ENCODE measurements at places on chromosomes 12 and 14.

DNA sequence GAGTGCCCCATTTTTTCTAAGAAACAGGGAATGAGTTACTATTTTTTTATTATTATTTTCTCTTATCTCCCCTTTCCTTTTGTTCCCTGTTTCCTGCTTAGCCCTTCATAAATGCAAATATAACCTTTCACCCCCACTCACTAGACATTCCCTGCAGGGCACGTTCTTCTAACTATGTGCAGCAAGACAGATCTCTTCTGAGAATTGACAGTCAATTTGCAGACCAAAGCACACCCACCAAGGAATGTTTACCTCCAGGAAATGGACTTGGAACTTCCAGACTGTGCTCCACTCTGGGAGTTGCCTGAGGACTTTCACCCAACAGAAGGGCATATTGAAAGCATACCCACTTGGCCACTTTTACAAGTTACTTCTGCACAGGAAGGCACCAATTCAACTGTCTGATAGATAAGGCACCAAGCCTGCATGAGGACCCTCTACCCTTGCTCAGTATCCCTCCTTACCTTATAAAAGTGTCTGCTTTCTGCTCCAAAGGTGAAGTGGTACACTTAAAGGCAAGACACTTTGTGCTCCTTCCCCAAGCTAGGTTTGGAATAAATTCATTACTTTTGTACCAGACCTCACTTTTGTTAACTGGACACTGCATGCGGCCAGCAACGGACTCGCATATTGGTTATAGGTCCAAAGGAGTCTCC is 6.5 kb downstream of the TAS2R19 start:
- DNase-seq, result no peak

DNA sequence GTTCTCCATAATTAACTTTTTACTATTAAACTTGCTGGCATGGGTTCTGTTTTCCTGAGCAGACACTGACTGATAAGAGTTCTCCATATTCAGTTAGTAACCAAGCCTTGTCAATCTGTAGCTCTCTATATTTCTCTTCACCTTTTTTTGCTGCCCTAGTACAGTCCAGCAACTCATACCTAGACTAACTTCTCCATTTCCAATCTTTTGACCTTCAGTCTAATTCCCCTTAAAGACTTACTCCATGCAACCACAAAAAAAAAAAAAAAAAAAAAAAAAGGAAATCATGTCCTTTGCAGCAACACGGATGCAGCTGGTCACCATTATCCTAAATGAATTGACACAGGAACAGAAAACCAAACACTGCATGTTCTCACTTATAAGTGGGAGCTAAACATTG is 125.7 kb upstream of the KRAS start:
- no peak for DNase-seq

GRCh38 chr12:18878676-18879180 is 140.8 kb downstream of the CAPZA3 start:
- DNase-seq, result no peak

DNA sequence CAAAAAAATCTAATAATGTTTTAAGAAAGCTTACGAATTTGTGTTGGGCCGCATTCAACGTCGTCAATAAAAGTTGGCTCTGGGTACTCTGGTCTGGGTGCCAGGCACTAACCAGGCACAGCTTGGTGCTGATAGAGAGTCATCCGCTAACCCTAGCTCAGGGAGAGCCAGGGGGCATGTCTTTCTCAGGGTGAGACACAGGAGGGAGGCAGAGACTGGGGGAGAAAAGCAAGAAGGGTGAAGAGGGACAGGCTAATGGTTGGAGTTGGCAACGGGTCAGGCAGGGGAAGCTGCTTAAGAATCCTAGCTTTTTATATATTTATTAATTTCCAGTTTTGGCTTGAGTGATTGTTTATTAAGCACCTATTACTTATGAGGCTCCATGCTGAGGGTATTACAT is 105.0 kb downstream of the CMKLR1 start:
- DNase-seq, result no peak

- no peak for DNase-seq
These were observed 137.7 kb upstream of the NEDD1 start for GRCh38 chr12:96769400-96769799.

GRCh38 chr12:2284857-2285256 is 232.1 kb downstream of the CACNA1C start:
- DNase-seq, result peak; percentile 90

DNA sequence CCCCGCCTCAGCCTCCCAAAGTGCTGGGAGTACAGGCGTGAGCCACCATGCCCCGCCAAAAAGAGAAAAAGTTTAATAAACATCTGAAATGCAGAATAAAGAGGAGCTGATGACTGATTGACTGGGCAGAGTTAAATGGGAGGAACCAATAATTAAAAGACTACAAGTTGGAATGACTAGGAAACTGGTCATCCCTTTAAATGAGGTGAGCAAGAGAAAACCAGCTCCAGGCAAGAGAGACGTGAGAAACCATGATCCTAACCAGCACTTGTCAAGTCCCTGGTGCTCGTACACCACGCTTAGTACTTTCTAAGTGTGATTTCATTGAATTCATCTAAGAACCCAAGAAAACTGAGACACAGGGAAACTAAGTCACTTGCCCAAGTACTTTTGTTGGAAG is 47.9 kb downstream of the MAP1LC3B2 start:
- no peak for DNase-seq

DNA sequence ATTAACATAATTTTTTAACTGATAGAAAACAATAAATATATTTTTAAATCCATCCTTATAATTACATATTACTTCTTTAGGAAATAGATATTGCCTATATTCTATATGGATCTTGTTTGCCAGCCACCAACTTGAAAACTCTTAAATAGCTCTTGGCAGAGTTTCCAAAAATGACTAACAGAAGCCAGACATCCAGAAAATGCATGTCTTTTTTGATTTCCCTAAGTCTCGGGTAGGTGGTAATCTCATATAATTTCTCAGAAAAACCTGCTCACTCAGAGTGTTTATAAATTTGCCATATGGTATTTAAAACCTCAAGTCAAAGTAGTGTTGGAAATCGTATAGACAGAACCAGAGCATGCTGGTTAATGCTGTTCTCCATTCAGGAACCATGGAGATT is 360.4 kb upstream of the FOXG1 start:
- peak; percentile 7 for DNase-seq

DNA sequence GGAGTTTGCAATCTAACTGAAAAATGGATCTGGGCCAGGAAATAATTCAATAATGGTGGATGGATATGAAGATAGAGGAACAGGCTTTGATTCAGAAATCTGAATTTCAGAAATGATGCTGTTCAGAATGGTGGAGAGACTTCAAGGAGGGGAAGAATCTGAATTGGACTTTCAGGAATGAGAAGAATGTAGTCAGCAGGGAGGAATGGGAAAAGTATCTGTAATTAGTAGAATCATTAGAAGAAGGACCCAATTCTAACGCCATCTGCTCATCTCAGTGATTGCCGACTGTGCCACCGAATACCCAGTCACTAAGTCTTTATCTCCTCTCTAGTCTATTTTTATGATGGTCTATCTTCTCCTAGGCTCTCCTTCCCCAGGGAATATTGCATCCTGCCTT is 363.2 kb downstream of the GALC start:
- no peak for DNase-seq

GRCh38 chr14:89771251-89771650 is 183.3 kb downstream of the EFCAB11 start:
- DNase-seq, result peak; percentile 71

GRCh38 chr12:126431767-126432166 is 1366.5 kb downstream of the AACS start:
- DNase-seq, result no peak

GRCh38 chr14:100767788-100768536 is 41.3 kb downstream of the DLK1 start:
- no peak for DNase-seq

- no peak for DNase-seq
These were observed 165.8 kb downstream of the CALM1 start for GRCh38 chr14:90562652-90563051.

DNA sequence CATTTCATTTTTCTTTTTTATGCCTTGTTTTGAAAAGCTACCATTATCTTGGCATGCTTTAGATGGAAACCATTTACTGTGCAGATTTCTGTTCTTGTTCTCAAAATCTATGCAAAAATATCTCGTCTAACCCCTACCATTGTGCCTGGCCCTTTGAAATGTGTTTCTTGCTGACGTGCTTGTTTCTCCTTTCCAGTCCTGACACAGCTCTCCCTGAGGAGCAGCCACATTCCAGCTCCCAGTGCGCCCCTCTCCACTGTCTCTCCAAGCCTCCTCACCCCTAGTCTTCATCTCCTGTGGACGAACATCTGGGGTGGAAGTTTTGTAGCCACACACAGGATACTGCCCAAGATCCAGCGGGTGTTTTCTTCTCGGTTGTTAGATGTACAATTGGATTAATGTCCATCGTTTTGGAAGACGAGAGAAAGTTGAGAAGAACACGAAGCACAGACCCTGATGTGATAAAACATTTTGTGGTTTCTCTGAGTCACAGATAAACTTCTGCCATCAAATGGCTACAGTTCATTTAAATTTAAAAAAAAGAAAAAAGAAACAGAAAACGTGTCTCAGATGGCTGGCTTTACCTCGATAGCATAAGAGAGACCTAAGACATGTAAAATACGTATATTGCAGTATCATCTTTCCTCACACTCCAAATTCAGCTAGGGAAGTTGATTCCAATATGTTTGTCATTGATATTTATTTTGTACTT is 21.9 kb upstream of the FGD4 start:
- DNase-seq, result no peak

DNA sequence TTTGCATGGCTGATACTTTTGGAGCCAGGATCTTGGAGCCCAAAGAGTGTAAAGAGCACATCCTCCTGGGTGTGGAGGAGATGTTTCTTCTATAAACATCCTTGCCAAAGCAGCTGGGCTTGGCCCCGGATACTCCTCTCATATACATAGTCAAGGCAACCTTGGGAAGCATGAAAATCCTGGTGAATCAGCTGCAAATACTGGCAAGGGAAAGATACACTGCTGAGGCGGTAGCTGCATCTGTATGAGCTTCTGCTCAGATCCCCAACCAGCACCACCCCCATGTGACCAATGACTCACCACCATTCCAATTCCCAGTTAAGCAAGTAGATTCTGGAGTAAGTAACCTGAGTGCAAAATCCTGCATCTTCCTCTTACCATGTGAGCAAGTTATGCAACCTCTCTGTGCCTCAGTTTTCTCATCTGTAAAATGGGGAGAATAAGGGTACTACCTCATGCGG is 567.4 kb downstream of the MED13L start:
- peak; percentile 89 for DNase-seq

DNA sequence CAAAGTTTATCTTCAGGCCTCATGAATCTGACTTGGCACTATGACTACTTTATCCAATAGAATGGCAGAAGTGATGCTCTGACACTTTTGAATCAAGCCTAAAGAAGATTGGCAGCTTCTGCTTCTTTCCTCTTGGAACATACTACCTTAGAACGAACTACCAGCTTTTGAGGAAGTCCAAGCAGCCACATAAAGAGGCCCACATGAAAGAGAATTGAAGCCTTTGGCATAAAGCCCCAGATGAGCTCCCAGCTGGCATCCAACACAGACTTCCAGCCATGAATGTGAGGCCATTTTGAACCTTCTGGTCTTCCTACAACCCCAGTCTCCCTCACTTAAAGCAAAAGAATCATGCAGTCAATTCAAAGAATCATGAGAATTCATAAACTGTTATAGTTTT is 65.8 kb downstream of the EEA1 start:
- DNase-seq, result no peak

- DNase-seq, result no peak
These were observed 58.0 kb downstream of the LLPH start for GRCh38 chr12:66072566-66072965.

GRCh38 chr14:81728447-81728846 is 194.8 kb upstream of the SEL1L start:
- no peak for DNase-seq

DNA sequence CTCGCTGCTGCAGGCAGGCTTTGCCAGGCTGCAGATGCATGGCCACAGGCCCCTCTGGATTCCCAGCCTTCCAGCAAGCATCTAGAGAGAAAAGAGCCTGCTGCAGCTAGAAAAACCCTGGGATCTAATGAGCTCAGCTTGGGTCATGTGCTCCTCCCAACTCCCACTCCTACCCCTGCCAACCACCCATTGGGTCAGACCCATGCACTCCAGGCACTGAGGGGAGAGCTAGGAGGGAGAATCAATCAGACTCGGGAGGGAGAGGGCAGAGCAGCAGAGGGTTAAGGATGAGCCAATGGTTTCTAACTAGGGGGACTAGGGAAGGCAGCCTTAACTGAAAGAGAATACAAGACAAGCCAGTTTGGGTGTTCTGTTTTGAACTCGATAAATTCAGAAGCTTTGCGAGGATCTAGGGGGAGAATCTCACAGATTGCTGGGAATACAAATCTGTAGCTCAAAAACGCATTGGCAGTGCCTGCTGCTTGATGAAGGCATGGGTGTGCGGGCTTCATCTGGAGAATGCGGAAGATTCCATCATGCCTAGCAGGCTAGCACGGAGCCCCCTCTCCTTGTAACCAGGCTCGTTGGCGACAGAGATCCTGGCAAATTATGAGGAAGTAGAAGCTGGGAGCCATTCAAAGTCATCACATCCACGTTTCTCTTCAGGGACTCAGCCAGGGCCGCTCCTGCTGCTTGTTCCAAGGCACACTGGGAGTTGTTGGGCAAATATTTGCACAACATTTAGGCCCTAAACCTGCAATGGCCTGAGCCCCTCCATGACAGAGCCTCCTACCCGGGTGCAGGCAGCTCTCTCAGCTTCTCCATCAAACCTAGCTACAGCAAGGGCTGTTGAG is 56.4 kb downstream of the VCPKMT start:
- DNase-seq, result no peak

DNA sequence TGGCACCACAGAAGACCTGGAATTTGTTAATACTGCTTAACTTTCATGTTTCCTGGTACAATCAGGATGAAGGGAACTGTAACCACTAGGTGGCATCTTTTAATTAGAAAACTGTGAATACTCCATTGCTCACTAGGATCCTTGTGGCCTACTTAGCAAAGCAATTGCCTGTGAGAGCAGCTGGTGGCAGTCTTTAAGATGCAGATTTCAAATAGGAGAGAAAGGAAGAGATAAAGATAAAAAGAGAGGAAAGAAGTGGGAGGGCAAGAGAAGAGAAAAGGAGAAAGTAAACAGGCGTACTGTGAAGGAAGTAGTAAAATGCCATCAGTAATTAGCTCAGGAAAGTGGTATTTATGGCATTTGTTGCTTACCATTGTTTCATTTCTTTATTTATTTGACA is 114.5 kb downstream of the RAD51B start:
- DNase-seq, result peak; percentile 87

DNA sequence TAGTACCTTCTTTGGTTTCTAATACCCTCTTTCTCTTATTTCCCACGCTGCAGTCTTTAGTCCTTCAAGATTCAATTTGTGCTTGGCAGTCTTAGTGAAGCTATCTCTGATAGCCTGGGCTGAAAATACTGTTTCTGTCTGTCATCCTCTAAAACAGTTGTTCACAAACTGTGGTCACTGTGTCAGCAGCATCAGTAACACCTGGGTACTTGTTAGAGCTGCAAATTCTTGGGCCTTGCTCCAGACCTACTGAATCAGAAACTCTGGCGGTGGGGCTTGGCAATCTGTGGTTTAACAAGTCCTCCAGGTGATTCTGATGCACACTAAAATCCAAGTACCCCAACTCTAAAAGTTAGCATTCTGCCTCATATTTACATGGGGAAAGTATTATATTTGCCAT is 217.5 kb upstream of the SEL1L start:
- DNase-seq, result no peak

Measured in H4 (cell line).